ENCODE measurements at places on chromosomes 16 and 17.

GRCh38 chr17:75404731-75405364 lies 630 bp downstream of the GRB2 start:
- DNase-seq, result peak; percentile 80

GRCh38 chr16:21163576-21163975 lies 5.1 kb downstream of the LDAF1 start:
- no peak for DNase-seq

- peak; percentile 77 for DNase-seq
Observed at GRCh38 chr17:44220213-44221083, 973 bp upstream of the UBTF start.

- DNase-seq, result no peak
Observed at GRCh38 chr17:45111850-45112249, 20.5 kb downstream of the PLCD3 start.

DNA sequence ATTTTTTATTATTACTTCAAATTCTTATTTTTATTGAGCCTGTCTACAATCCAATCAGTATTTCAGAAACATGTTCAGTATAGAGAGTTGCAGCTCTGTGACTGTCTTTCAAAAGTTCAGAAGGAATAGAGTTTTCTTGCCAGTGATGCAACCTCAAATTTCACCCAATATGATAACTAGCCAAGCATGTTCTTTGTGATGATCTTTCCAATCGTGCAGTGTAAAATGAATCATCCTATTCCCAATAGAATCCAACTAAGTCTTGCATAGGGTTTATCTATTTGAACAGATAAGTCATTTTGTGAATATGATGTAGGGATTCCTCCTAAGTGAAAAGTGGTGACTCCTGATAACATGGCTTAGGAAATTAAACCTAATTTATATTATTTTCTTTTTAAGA lies 937.8 kb downstream of the KCNJ2 start:
- no peak for DNase-seq

- DNase-seq, result no peak
Observed at GRCh38 chr16:12532871-12533610, 270.6 kb downstream of the CPPED1 start.

DNA sequence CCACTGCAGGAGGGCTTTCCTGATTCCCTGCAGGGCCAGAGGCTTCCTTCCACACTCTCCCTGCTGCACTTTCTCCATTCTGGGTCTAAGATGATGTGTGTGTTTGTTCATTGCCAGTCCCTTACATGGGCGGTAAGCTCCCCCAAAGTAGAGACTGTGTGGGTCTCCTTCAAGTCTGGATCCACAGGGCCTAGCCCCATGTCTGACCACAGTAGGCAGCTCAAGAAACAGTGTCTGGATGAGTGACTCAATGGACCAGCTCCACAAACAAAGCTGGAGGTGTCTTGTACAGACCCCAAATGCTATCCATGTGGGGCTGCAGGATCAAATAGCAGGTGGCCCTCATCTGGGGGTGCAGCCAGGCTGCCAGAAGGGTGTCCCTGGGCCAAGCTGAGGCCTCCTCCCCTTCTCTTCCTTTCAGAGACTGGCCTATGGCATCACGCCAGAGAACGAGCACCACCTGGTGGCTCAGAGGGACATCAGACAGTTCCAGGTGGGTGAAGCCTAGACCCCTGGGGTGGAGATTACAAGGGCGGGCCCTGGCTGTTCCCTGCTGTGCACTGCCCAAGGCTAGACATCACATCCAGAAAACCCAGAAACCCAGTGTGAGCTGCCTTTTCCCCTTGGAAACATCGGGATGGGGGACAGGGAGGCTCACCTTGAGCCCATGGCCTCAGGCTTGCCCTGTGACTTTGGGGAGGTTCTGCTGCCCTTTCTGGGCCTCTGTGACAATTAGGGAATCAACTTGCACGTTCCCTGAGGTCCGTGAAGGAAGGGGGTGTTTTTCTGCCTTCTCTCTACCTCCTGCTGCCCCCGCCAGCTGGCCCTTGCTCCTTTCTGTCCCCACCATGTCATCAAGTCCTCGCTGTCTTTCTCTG lies 45.9 kb downstream of the SLC6A2 start:
- peak; percentile 73 for DNase-seq

GRCh38 chr17:50828508-50829170 lies 6.7 kb upstream of the WFIKKN2 start:
- no peak for DNase-seq

GRCh38 chr17:39664581-39665561 lies at the start of gene TCAP:
Gene TCAP (plus strand): TSS chr17:39665349. CDS start chr17:39665360, 11 bp downstream.
- no peak for DNase-seq

GRCh38 chr17:28925912-28926365 lies 23.1 kb upstream of the DHRS13 start:
- no peak for DNase-seq

GRCh38 chr16:21584817-21585216 lies 14.6 kb upstream of the METTL9 start:
- DNase-seq, result no peak

- DNase-seq, result no peak
Observed at GRCh38 chr16:52350031-52350642, 196.8 kb downstream of the TOX3 start.

DNA sequence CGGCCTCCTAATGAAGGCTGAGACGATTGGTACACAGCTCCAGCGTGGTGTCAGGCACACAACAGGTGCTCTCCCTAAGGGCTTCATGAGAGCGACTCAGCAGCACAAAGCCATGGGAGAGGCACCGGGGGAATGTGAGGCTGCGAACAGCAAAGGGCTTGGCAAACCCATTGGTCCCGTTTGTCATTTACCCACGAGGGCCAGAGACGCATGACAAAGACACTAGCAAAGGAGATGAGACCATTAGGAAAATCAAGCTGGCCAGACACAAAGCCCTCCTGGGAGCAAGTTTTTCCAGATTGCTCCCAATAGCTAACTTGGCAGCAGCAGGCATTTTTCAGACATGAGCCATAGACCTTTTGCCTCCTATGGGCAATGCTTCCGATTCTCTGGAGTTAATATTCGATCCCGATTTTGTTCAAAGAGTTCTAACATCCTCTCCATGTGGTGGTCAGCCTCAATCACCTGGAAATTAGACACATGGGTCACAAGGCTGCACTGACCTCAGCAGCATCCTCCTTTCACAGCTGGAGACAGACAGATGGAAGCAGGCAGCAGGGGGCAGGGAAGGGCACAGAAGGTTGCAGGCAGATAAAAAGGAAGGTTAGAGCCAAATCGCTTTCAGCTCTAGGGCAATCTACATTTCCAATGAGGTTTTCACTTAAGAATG lies 38.2 kb downstream of the TK2 start:
- peak; percentile 61 for DNase-seq

GRCh38 chr16:69851491-69852240 lies 89.5 kb downstream of the WWP2 start:
- DNase-seq, result no peak

DNA sequence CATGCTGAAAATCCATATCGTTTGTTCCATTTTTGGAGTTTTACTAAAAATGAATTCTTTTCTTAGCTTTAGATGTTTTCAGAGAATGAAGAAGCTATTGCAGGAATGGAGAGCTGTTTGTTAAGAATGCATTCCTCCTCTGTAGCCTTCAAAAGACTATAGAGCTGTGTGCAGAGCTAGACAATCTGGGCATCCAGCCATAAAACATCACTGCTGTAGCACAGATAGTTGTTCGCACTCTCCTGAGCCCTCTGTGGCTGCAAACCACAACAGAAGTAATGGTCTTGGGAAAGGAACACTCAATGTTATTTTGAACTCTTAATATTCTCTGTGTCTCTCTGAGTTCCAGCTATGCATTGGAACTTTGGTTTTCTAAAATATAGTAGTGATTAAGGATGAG lies 4.9 kb downstream of the TNRC6C start:
- DNase-seq, result peak; percentile 73

DNA sequence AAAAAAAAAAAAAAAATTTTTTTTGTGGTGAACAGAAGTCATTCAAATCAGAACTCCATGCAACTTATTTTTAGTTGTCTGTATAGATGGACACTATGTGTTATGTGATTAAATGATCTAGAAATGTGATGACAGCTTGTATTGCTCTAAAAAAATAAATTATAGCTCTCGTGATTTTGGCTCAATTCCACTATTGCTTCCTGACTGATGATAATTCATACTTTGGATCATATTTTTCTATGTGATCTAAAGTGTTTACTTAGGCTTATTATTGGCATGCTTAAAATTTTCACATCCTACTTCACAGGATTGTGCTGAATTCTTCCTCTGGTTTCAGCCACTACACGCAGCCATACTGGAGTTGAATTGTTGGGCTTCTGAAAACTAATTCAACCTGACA lies 76.8 kb downstream of the RPGRIP1L start:
- DNase-seq, result no peak

DNA sequence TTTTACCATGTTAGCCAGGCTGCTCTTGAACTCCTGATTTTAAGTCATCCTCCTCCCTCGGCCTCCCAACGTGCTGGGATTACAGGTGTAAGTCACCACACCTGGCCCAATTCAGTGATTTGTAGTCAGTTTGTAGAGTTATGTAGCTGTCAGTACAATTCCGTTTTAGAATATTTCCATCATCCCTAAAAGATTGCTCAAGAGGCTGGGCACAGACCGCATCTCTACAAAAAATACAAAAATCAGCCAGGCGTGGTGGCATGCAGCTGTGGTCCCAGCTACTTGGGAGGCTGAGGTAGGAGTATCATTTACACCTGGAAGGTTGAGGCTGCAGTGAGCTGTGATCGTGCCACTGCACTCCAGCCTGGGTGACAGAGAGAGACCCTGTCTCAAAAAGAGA lies 20.6 kb downstream of the RGS11 start:
- DNase-seq, result no peak

- DNase-seq, result no peak
Observed at GRCh38 chr16:28858421-28858820, 5.2 kb upstream of the SH2B1 start.

DNA sequence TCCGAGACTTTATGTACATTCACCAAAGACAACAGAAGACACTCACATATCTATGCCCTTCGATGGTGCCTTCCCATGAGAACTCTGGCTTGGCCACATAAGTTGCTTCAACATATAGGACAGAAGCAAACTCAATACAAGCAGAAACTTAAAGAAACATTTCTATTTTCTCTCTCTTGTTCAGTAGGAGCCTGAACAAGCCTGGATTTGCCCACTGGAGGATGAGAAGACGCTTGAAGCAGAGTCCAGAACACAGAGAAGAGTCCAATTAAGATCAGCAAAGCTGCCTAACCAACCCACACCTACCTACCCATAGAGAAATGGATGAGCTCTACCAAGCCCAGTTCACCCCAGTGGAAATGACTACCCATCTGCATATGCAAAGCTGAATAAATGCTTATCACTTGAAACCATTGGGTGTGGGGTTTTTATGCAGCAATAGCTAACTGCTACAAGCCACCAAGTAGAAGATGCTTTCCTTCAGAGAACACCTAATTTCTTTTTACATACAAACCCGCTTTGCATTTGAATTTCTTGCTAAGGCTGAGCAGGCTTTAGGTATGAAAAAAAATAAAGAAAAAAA lies 337.9 kb upstream of the DYNLRB2 start:
- no peak for DNase-seq

GRCh38 chr16:8660841-8661301 lies 13.5 kb upstream of the ABAT start:
- peak; percentile 74 for DNase-seq

DNA sequence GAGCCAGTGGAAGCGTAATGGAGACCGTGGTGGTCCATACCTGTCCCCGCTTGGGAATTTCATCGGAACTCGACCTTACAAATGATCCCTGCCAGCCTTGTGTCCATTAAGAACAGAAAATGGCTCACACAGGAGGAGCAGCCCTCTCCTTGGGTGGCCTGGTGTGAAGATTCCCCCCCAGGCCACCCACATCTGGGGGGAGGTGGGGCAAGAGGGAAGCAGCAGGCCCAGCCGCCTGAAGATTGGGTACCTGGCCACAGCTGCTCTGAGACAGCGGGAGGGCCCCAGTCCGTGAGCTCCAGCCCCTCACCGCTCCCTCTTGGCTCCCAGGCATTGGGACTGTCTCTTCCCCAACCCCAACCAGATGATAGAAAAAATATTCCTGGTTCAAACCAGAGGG lies 277.8 kb upstream of the FOXF1 start:
- DNase-seq, result peak; percentile 26

DNA sequence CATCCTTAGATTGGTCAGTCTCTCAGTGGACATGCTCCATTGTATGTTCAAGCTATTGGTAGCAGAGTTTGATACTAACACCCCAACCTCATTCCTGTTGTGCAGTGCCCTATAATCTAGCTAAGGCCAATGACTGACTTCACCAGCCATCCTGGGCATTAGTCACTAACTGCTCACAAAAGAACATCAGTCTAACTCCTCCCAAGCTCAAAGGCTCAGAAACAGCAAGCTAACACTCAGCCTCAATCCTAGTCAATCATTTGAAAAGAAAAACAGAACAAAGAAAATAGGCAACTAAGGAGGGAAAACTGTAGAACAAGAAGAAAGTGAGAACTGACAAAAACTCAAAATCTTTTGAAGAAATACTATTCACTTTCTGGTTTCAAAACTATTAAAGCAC lies 199.1 kb upstream of the C17orf78 start:
- DNase-seq, result no peak

- DNase-seq, result no peak
Observed at GRCh38 chr16:22933173-22933572, 119.2 kb downstream of the HS3ST2 start.

DNA sequence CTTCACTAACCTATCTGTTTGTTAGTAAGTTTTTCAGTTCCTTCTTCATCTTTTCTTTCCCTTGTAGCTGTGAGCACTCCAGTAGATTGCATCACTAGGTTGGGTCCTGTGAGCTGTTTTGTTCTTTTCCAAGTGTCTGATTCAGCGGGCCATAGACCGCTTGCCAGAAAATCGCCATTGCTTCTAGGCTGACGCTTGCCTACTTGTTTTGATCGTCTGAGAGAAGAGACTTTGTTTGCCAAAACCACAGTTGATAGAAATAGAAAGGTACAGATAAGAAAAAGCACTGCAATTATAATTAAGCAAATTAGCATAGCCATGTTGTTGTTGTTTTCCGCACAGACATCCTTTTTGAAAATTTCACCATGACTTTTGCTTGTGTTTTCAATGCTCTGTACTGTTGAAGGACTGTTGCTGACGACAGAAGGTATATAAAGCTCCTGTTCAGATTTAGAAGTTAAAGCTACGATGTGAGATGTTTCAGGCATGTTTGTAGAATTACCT lies 3.1 kb downstream of the EVI2A start:
- DNase-seq, result peak; percentile 76

- DNase-seq, result no peak
Observed at GRCh38 chr17:4881761-4882555, 17.4 kb upstream of the C17orf107 start.

GRCh38 chr16:12011565-12011964 lies 35.0 kb downstream of the SNX29 start:
- DNase-seq, result no peak

DNA sequence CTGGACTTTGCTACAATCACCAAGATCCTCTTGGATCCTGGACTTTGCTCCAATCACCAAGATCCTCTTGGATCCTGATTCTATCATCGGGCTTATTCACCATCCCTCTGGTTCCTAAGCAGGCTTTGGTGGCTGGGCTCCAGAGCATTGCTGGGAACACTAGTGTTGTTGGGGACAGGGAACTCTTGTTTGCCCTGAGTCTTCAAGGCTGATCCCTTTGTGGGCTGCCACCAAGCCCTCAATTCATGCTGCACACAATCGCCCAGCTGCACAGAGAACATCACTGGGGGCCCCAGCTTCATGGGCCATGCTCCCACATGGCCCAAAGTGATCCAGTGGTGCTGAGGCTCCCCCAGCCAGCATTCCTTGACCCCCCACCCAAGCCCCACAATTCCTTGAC lies 88.3 kb downstream of the TMEM132E start:
- DNase-seq, result no peak

Data from sigmoid colon (tissue), 7 donors.